ENCODE measurements at places on chromosomes 2 and 18.
A peak's percentile ranks its signal among the peaks of the same experiment; 100 is the strongest.

DNA sequence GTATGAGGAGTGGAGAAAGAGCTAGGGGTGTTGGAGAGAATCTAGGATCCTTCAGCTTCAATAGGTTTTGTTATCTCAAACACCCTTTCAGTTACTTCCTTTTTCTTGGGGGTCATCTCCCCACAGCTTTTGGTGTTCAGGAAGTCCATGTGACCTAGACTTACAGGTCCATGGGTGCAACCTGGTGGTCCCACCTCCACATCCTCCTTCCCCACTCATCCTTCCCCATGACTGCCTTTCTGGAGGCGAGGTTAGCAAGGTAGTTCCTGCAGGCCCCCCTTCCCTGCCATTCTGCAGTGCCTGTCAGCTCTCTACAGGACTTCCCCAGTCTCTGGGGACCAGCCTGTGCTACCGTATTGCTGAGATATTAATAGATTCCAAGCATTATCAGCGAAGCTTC lies 107.6 kb downstream of the TMEM17 start:
- DNase-seq: no peak

DNA sequence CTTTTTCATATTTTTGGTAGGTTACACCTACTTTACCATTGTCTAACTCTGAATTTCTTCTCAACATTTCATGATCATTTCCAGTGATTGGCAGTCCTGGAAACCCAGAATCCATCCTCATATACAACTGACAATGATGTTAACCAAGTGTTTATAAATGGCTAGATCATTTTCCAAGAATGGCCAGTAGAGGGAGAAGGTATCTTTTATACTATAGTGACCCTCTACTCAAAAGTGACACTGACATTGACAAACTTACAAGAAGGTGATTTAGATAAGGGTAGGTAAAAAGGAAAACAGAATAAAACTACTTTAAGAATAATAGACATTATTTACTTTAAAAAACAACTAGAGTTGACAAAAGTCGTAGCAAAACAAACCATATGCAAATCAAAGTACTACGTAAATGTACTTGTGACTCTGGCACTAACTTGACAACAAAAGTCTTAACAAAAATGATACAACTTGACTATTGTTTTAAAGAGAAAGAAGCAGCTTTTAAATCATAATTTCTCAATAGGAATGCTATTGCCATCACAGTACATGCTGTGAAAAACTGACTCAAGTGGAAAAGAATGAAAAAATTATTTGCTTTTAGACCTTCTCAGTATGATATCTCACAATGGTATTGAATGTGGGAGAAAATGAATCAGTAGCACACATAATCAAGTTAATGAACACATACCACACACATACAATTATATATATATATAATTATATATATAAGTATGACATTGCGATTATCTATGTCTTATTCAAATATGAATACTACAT lies 76.6 kb upstream of the GRB14 start:
- no peak for DNase-seq

DNA sequence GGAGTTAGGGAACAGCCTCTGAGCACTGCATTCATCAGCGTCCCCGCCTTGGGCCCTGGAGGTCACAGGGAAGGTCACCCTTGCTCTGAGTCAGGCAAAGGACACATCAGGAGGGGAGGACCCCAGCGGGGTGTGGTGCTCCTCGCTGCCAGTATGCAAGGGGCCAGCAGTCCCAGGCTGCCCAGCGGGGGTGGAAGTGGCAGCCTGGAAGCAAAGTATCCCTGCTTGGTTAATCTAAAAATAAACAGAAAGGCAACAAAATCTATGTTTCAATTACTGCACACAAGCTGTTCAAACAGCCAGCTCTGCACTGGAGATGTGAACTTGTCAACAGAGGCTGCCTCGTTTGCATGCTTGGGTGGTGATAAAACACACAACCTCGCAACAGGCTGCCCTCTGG lies 164.1 kb downstream of the KLHL29 start:
- DNase-seq: no peak

DNA sequence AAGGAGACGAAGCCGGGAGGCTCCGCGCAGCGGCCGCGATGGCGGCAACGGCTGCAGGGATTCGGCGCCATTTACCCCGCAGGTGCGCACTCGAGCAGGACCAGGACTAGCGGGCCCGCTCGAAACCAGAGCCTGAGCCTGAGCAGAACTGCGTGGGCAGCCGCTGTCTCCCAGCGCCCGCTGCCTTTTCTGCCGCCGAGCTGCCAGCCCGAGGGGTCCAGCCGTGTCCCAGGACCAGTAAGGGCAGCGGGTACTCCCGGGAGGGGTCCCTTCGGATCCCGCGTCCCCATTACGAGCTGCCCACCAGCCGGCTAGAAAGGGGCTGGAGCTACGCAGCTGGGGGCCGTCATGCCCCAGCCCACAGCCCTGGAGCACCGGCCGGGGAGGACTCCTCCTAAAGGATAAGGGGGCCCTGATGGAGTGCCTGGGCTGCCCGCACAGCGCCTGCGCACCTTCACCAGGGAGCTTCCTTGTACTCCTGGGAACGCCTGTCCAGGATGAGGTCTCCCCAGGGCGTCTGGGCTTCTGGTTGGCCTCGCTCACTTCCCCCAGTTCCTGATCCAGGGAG lies 9.9 kb downstream of the ALPP start:
- no peak for DNase-seq

GRCh38 chr2:240341064-240341463 lies 94.4 kb upstream of the GPC1 start:
- no peak for DNase-seq

DNA sequence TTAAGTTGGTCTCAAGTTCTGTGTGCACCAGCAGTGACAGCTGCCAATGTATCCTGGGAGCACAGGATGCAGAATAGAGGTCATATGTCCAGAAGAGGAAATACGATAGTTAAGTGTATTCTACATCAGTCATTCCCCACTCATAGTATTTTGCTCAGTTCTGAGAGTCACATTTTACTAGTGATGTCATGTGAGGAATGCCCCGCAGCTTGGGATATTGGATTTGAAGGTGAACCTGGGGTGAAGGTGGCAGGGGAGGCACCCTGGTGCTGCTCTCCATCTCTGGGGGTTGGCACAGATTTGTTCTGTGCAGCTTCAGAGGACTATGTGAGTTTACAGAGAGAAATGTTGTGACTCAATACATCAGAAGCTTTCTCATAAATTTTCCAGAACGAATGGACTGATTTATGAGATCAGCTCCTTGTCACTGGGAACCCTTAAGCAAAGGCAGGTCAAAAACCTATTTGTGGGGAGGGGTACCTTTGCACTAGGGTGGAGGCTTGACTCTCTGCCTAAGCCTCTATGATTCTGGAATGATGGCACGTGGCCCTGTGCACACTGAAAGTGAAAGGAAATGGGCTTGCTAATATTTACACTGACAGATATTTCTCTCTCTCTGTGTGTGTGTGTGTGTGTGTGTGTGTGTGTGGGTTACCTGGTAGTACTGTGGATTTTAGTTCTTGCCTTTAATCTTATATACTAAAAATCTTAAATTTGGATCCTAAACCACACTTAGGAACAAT lies 95.9 kb downstream of the NEB start:
- DNase-seq: no peak

GRCh38 chr2:178796079-178796677 lies 11.0 kb downstream of the TTN start:
- DNase-seq: no peak

GRCh38 chr2:46555011-46555410 lies 75.6 kb downstream of the TMEM247 start:
- DNase-seq: peak; percentile 16

DNA sequence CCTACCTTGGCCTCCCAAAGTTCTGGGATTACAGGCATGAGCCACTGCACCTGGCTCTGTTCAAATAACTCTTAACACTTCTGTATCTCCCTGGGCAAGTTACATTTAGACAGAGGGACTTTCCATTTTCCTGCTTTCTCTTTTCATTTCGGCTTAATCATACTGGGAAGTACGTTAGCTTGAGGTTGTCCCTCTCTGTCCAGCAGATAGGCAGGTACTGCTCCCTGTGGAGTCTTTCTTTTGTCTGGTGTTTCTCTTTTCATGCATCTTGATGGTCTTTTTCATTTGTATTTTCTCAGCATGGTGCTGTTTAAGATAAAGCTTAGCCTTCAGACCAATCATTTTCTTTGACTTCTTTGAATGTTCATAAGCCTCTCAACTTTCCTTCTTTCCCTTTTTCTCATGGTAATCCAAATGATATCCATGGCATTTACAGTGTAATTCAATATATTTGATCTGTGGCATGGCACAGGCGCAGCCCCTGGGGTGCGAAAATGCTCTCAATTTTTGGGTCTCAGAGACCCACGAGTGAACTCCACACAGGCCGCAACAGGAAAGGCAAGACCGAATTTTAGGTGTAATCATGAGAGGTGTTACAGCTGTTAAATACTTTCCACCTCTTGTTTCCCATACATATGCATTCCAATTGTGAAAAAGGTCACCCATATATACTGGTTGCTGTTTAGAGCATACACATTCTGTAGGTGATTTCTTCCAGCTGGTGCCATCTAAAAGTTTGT lies 99.9 kb upstream of the MYO3B start:
- no peak for DNase-seq

GRCh38 chr2:240139666-240140393 lies 628 bp downstream of the OTOS start:
- DNase-seq: no peak

DNA sequence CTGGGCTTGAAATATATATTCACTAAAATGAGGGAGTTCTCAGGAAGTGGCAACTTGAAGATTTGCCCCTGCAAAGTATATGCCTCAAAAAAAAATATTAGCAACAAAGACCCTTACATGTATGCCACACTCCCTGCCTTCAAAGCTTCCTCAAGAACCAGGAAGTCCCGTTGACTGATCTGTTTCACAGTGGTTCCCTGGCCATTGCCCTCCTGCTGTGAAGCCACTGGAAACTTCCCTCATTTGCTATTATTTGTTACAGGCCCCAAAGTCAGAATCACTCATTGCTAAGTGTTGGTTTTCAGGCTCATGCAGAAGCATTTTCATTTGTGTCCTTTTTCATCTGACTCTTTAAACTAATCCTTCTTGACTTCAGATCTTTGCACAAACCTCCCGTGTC lies 421.5 kb downstream of the ZNF521 start:
- no peak for DNase-seq

DNA sequence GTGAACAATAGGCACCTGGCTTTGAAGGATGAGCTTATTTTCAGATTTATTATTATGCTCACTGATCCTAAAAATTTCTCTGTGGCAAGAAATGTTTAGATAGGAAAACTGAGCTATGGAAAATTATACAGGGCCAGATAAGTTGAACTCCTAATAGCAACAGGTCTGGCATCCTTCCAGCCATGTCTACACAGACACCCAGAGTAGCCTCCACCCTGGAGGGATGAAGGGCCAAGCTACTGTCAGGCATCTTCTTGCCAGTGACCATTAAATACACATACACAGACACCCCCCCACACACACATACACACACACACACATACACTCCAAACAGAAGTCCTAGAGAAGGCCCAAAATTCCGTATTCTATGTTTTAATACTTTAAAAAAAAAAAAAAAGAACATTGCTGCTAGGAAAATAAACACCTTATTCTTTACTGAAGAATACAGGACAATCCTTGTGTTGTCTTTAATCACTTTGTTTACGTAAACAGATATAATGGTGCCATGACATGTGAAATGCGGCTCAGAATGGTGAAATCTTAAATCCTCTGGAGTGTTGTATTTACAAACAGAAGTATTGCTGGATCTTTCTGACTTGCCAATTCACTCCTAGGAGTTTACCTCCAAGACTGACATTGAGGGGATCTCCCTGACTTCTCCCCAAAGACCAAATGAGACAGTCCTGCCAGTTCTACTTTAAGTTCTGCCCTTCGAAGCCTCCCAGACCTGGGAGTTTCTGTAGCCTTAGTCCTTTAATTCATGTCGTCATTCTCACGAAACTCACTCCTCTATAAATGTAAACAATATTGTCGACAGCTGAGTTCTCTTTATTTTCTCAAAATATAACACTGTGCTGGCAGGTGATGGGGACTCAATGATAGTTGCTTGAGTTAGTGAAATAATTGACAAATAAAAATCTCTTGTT lies 163.1 kb downstream of the ANTXR1 start:
- no peak for DNase-seq

DNA sequence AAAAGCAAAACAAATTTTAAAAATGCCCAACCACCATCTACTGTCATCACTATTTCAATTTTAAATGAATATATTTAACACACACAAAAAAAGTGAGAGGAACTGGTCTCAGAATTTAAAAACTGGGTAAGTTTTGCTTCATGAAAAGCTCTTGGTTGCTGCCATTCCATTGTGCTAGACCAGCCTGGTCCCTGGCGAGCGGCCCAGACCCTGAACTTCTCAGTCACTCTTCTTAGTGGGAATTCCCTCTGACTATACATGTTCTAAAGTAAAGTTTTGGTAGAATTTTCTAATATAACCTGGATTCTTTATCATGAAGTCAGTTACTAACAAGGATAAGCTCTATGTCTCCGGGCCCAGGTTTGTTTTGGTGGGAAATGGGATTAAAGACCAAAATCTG lies 34.8 kb upstream of the TMEM177 start:
- no peak for DNase-seq

DNA sequence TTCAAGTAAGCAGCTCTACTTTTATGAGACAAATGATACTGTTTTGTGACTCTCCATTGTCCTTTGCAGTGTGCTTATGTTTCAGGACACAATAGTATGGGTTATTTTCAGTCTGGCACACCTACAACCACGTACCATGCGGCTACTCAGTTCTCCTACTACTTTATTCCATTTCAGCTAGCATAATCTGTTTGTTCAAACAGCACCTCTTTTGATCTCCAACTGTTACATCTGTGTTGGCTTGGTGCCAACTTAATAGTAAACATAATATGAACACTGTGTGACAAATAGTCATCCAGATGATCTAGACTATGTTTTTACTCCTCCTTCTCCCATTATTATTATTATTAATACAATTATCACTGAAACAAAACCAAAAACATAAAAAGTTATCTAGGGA lies 40.5 kb downstream of the MYO3B start:
- no peak for DNase-seq

DNA sequence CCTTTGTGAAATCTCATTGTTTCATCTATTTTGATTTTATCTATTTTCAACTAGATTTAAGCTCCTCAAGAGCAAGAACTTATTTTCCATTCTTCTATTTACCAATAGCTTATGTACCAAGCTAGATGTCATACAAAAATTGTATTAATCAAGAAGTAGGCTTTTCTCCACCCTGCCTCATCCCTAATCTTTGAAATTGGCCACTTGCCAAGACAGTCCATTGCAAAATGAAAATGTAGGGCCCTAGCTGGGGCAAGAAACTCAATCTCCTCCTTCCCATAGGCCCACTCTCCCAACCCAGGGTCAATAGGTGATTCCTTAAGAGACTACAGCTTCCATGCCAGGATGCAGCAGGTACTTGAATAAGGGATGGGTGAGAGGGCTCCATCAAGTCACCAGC lies 39.3 kb upstream of the STPG4 start:
- no peak for DNase-seq

GRCh38 chr2:10028988-10029874 lies 14.1 kb upstream of the KLF11 start:
- no peak for DNase-seq

- DNase-seq: no peak
Observed at GRCh38 chr2:242029422-242030225, 160.1 kb downstream of the RTP5 start.

DNA sequence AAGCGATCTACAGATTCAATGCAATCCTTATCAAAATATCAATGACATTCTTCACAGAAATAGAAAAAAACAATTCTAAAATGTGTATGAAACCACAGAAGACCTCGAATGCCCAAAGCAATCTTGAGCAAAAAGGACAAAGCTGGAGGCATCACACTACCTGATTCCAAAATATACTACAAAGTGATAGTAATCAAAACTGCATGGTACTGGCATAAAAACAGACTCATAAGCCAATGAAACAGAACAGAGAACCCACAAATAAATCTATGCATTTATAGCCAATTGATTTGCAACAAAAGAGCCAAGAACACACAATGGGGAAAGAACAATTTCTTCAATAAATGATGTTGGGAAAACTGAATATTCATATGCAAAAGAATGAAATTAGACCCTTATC lies 99.2 kb downstream of the POLR1A start:
- no peak for DNase-seq

Measured in neural crest cell (in vitro differentiated cells).